ENCODE measurements at places on chromosomes 7 and 10.

DNA sequence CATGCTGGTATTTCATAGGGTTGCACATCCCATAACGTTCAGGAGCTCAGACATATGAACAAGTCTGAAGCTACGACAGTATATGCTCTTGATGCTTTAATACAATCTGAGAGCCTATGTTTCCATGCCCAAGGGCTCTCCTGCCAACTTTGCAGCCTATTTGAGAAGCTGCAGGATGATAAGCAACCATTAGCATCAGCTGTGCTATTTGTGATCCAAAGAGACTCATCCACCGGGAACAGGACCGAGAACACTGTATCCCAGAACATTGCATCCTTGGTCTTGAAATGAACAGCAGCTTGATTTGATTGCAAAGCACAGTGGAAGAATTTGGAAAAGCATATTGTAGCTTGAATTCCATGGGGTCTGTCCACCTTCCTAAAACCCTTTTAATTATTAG is 156.2 kb upstream of the PTER start:
- DNase-seq = no peak

DNA sequence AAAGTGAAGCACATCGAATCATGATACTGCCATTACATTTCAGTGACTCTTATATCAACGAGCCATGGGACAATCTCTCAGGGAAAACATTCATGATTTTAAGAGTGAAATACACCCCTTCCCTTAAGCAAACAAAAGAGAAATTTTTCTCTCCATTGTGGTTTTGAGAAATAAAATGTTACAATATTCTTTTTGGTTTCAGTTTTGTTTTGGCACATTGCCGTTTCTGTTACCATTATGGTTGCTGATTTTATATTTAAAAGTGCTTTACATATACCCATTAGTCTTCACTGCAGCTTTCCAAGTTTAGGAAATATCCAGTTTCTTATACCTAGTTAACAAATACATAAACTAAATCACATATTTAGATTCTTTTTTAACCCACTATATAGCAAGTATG is 126.8 kb upstream of the SEM1 start:
- DNase-seq = no peak

DNA sequence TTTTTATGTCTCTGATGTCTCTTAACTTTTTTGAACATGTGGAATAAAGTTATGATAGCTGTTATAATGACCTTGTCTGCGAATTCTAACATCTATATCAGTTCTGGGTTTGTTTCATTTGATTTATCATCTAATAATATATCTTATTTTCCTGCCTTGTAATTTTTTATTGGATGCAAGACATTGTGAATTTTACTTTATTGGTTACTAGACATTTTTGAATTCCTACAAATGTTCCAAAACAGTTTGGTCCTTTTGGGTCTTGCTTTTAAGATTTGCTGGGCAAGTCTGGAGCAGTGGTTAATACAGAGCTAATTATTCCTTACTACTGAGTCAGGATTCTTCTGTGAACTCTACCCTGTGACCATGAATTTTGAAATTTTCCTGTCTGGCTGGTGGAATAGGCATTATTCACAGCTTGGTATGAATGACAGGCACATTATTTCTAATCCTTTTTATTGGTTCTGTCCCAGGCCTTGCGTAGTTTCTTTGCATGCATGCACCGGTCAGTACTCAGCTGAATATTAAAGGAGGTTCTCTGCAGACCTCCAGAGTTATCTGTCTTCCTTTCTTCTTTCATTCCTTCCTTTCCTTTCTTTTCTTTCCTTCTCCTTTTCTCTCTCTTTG is 9.0 kb downstream of the CUTC start:
- DNase-seq = no peak

GRCh38 chr7:1400371-1400770 is 58.9 kb downstream of the MICALL2 start:
- no peak for DNase-seq

GRCh38 chr10:85430991-85431390 is 935.6 kb downstream of the GRID1 start:
- DNase-seq = no peak

GRCh38 chr7:106023369-106024322 is 60.6 kb downstream of the CDHR3 start:
- no peak for DNase-seq

Measured in MG63 (cell line).